ENCODE measurements at places on chromosomes 1 and 21.

DNA sequence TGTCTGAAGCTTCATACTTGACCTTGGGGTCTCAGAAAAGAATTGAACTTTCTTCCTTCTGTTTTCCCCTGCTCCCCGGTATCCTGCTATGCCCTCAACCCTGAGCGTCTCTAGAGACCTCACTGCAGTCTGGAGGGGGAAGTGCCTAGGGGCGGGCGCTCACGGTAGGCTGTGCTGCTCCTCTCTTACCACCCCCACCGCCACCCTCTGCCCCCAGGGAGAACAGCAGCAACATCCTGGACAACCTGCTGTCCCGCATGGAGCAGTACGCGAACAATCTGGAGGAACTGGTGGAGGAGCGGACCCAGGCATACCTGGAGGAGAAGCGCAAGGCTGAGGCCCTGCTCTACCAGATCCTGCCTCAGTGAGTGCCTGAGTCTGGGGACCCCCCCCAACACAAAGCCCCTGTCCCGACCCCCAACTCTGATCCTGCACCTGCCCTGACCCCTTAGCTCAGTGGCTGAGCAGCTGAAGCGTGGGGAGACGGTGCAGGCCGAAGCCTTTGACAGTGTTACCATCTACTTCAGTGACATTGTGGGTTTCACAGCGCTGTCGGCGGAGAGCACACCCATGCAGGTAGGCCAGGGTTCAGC is 10.3 kb downstream of the NPR1 start:
- no peak for DNase-seq

GRCh38 chr1:99106274-99106673 is 101.6 kb upstream of the PLPPR5 start:
- DNase-seq, result no peak

DNA sequence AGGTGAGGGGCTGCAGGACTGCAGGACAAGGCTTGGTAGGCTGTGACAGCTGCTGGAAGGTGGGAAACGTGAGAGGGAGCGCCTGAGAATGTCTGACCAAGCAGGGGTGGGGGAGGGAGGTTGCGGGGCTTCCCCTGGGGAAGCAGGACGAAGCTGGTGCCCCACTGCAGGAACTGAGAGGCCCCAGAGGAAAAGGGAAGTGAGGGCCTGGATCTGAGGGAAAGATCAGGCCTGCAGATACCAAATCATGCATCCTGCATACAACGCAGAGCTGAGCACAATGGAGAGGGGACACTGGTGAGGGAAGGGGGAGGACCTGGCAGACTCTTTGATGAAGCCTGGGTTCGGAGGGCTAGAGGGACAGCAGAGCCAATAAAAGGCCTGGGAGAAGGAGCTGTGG is 65.7 kb upstream of the BACE2 start:
- no peak for DNase-seq

DNA sequence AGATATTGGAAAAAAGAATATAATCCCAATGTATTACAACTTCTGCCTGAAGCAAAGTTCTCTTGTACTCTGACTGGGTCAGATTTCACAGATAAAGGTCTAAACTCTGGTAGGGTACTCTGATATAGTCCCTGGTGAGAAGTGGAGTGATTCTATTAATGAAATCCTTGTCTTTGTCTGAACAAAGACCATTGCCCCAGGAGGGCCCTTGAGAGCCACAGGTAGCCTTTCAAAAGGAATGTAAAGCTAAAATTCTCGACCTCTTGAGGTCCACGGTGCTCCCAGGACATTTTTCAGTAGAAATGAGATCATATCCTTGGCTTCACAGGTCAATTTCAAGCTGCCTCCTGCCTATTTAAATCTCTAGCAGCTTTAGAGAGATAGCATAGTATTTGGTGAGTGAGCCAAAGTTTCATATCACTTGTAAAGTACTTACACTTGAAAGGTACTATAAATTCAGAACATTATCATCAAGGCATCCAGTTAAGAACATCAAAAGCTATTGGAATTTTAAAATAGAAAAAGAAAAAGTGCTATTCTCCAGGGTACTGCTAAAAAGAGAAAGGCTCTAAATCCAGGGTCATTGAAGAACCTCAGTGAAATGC is 10.1 kb downstream of the TNNI3K start:
- DNase-seq, result no peak

- DNase-seq, result no peak
Observed at GRCh38 chr1:43541721-43542401, 11.2 kb downstream of the PTPRF start.

GRCh38 chr1:77394166-77394565 is 112.3 kb downstream of the AK5 start:
- no peak for DNase-seq

- no peak for DNase-seq
Observed at GRCh38 chr1:34924759-34925555, 4.5 kb downstream of the DLGAP3 start.

DNA sequence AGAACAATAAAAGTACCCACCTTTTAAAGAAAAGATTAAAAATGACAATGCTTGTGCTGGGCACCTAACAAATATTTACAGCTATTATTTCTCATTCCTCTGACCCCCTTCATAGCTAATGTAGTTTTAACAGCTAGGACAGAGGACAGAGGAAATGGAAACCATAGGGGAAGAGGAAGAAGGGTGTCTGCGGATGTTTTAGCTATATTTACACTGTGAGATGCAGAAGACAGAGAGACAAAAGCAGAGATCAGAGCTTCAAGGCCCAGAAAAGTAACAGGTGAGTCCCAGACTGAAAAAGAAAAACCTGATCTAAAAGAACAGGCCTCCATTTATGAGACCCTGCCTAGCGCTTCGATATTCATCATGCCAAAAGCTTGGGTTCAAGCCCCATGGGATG is 72.0 kb downstream of the ZNF281 start:
- no peak for DNase-seq

DNA sequence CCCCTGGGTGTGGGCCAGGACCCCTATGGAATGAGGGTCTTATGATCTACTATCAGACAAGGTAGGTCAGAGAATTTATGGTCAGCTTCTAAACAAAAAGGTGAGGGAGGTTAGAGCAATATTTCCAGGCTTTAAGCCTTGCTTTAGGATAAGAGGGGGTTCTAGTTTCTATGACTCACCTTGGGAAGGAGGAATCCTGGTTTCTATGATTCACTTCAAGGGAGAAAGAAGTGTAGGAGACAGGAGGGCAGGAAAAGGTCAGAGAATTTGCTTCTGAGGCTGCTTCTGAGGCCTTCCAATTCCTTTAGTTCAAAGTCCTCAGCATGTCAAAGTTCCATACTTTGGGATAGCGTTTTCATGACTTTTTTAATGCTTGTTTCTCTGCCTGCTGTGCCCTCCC is 35.2 kb downstream of the RGL1 start:
- DNase-seq, result no peak

- no peak for DNase-seq
Observed at GRCh38 chr1:53460666-53461322, 1.6 kb downstream of the DMRTB1 start.

DNA sequence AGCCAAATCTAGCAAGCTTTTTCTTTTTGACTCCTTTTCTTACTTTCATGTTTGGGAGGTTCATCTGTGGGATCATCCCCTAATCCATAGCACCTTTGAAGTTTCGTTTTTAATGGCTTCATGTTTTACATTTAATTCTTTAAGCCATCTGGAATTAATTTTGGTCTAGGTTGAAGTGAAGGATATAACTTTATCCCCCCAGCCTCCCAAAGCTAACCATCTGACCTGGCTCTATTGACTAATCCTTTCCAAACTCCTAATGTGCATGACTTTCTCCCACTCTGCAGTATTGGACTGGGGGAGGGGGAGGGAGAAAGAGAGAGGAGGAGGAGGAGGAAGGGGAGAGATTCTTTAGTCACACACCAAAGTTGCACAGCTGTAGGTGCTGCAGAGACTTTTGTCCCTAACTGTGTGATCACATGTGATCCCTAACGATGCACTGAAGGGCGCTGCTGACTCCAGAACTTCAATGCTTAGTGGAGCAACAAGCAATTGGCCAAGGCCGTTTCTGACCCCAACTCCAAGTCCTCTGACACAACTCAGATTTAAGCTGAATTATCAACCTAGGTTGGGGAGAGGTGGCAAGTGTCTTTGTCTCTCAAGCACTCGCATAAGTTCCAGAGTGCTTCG is 191.6 kb downstream of the HUNK start:
- DNase-seq, result no peak

DNA sequence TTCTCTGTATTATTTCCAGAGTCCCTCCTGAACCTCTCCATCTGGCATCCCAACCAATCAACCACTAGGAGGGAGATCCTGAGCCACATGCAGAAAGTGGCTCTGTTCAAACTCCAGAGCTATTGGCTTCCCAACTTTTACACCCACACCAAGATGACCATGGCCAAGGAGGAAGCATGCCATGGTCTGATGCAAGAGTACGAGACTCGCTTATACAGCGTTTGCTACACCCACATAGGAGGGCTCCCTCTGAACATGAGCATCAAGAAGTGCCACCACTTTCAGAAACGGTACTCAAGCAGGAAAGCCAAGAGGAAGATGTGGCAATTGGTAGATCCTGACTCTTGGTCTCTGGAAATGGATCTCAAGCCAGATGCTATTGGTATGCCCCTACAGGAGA is 23.6 kb downstream of the RGSL1 start:
- no peak for DNase-seq

All from stimulated activated CD8-positive, alpha-beta memory T cell treated with anti-CD3 and anti-CD28 coated beads, Interleukin-7, amount 100 ng/mL, for 1 hour (primary cell).